Stromal cell of bone marrow (primary cell): ENCODE measurements at places on chromosomes 7 and 10.

DNA sequence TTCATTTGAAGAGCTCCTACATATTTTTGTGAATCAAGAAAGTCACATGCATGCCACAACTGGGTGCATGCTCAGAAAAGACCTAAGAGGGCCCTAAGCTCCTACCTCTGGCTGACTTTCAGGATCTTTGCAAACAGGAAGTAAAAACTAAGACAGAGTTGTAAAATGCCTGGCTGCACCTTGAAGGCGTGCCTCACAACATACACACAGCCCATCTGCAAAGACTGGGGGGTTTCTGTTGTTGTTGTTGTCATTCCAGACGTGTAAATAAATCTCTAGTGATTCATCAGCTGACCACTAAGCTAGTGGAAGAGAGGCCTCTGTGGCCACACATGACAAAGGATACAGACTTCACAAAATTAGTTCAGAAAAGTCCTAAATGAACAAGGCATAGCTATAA lies 31.8 kb downstream of the SMURF1 start:
- no peak for DNase-seq

DNA sequence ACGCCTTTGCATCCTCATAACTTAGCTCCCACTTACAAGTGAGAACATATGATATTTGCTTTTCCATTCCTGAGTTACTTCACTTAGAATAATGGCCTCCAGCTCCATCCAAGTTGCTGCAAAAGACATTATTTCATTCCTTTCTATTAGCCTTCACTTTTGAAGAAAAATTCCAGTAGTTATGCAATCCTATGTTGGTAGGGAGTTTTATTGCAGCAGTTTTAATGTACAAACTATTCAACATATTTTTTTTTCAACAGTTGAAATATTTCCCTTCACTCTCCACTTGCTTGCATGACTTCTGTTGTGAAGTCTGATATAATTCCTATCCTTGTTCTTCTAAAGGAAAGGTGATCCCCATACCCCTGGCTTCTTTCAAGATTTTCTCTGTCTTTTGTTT lies 27.3 kb upstream of the ARHGAP22 start:
- no peak for DNase-seq

GRCh38 chr7:86762129-86762528 lies 118.4 kb downstream of the GRM3 start:
- no peak for DNase-seq

DNA sequence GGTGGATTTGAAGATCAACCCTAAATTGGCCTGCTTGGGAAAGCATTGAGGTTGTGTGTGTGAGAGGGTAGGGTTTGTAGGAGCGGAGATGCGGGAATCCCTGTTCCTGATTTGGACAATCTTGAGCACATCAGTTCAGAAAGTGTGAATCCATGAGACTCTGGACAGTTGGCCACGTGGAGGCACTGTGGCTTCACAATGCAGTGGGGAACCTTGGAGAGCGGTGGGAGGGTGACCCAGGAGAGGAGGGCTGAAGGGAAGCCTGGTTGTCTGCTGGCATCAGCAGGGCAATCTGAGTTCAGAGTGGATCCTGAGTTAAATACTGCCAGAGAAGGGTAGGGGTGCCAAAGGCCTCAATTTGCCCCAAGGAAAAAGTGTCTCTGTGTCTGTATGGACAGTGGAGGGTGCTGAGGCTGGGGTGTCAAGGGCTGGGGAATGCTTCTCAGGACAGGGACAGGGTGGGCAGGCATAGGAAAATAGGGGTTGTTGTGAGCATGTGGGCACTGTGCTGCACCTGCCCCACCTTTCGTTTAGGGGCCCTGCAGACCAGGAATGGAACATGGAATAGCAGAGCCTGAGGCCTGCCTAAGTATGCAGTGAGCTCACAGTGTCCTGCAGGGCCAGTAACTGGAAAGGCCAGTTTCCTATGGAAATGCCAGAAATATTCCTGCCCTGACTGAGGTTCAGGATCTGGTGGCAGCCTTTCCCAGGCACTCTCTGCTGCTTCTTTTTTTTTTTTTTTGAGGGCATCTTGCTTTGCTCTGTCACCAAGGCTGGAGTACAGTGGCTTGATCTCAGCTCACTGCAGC lies 162.9 kb upstream of the PRSS58 start:
- DNase-seq: no peak

DNA sequence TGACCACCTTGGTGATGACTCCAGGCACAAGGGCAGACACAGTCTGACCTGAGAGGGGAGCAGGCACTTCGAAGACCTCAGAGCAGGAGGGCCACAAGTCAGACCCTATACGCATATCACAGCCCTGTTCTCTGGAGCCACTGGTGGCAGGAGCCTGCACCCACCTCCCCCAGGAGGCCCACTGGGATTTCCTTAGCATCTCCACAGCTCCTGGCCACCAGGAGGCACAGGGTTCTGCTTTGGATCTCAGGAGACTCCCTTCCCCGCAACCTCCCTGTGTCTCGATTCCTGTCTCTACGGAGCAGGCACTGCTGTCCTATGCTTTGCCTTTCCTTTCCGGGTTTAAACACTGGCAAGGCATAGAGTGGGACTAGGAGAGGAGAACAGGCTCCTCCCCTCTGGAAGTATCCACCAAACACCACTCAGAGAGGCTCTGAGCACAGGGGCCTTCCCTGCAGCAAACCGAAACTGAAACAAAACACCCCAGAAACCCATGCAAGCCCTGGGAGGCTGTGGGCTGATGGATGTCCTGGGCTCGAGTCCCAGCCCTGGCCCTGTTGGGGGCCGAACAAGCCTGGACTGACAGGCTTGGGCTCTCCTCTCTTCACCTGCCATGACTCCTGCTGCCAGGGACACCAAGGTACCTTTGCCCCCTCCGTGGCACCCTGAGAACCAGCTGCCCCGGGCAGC lies 166.3 kb downstream of the NEURL1 start:
- DNase-seq: peak; percentile 89

DNA sequence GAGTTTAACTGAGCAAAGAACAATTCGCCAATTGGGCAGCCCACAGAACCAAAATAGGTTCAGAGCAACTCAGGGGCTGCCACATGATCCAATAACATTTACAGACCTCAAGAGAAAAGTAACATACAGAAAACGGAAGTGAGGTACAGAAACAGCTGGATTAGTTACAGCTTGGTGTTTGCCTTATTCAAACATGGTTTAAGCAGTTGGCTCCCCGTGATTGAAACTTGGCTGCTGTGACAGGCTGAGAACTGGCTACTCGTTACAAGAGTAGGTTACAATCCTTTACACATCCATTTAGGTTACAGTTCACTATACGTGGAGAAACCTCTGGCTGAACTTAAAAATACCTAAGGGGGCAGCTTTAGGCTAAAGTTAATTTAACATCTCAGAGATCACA lies 673.1 kb upstream of the PHF14 start:
- no peak for DNase-seq

DNA sequence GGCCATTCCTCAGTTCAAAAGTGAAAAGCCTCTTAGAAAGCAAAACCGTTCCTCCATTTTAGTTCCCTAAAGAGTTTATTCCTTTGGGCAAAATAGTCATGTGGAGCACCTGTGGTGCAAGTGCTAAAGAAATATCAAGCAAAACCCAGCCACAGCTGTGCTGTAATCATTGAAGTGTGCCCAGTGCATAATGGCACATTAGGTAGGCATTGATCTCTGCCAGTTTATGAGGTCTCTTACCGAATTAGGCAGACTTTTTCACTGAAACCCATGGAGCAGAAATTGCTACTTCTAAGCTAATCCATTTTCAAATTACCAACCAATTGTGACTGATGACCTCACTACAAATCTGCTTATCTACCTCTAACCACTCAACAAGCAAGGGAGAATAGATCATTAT lies 97.2 kb upstream of the SEMA3A start:
- DNase-seq: no peak

- peak; percentile 81 for DNase-seq
Observed at GRCh38 chr10:71771821-71772617, 1.3 kb downstream of the VSIR start.

- no peak for DNase-seq
Observed at GRCh38 chr10:102611514-102612087, 32.7 kb upstream of the TRIM8 start.

GRCh38 chr7:151099486-151100211 lies 13.4 kb downstream of the AGAP3 start:
- DNase-seq: no peak

DNA sequence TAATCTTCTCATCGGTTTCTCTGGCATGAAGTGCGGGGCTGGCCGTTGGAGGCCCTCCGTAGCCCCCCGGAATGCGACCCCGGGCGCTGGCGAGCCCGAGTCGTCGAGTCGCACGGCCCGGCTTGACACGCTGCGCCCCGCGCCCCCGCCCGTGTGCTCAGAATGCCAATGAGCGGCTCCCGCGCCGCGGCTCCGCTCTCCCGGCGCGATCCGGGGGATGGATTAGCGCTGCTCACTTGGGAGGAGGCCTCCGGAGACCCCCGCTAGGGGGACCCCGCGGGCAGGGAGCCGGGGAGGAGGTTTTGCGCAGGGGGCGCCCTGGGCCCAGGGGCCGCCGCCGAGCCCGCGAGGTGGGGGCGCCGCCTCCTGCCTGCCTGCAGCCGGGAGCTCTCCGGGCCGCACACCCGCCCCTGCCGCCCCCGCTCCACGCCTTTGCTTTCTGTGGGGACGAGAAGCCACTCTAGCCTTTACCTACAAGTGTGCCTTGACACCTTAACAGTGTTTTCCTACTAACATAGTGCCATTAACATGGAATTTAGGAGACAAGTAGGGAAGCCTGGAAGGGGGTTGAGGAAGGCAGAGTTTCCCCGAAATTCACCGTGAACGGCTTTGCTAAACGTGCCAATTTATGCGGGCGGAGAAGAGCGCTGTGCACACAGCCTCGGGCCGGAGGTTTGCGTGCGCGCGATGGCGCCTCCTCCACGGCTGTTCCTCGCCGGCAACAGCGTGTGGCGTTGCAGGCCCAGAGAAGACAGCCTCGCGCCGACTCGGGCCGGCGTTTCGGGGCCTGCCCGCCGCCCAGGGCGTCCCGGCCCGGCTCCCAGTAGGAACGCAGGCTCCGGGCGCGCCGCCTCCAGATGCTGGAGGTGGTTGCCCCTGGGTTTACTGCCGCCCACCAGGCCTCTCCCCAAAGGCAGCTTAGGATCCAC lies 7.1 kb downstream of the SHH start:
- DNase-seq: peak; percentile 23

DNA sequence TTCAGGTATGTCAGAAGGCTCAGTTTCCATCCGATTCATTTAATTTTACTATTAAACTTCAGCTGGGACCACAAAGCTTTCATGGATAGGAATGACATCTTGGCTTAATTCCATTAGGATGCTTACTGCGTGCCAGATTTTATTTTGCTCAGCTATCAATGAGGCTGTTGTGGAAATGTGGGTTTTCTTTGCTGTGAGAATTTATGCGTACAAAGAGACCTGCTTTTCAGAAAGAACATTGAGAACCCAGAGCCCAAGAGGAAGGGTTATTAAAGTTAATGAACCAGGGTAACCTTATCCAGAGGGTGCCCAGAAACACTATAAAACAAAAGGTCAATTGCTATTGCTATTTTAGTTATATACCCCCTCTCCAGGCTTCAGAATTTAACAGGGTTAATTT lies 98.3 kb downstream of the MKLN1 start:
- DNase-seq: no peak

DNA sequence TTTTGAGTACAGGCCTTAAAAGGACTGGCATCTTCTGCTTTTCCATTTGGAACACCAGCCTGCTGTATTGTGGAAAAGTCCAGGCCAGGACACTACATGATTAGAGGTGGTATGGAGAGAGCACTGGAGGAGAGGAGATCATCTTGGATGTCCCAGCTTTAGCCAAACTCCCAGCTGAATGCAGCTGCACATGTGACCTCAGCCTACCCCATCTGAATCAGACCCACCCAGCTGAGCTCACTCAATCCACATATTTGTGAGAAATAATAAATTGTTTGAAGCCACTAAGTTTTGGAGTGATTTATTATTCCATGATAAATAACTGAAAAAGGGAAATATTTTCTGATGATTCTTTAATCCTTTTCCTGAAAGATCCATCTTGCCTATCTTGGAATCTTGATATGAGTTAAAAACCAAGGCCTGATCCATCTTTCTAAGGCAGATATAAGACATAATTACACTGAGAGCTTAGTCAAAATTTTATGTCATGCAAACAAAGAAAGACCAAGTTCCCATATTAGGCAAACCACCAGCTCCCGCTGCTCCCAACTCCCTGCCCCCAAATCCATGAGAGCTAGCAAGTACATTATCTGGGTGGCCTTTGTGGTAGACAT lies 55.1 kb upstream of the TRIL start:
- DNase-seq: no peak

GRCh38 chr10:27104919-27105318 lies 4.6 kb upstream of the ANKRD26 start:
- DNase-seq: no peak

DNA sequence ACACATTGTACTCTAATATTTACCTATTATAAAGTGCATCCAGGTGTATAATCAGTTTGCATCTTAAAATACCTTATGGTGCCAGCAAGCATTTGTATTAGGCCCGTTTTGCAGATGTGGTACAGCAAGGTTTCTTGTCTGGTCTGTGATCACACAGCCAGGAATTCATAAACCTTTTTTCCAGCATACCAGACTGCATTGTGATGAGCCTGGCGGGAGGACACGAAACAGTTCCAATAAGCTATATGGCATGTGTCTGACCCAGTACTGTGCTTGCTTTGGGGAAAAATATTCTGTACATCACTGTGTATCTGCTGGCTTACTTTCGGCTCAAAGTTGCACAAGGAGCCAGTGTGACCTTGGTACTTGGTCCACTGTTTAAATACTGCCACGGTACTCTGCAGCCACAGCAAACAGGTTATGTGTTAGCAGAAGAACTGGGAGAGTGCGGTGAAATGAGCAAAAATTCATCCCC lies 36.3 kb downstream of the CHN2 start:
- DNase-seq: no peak

DNA sequence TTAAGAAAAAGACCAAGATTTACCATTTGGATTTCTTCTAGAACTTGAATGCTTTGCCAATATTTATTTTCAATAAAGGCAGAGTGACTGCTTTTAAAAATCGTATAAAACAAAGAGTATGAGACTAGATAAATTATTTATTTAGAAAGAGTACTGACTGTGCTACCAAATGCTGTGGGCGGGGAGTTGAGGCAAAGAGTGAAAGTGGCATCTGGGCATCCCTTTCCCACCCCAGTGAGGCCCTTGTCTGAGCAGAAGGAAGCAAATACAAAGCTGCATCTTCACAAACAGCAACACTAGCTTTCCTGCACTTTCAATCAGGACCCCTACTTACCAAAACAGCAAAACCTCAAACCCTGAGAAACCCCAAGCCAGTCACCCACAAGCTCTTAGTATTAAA lies 34.9 kb downstream of the ITGB1 start:
- DNase-seq: no peak
